ENCODE measurements at places on chromosomes 7 and 10.

DNA sequence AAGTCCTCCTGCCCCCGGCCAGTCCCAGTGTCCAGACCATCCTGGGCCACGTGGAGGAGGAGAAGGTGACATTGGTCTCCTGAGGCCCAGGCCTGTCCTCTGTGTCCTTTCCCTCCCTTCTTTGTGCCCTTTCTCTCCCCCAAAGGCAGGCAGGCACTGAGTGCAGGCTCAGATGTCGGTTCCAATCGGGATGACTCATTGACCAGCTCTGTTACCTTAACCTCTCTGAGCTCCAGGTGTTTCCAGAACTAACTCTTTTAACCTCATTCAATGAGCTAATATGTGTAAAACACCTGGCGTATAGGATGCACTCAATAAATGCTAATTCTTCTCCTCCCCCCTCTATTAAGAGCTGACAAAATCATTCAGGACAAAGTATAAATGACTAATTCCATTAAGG is 25.7 kb downstream of the MACROH2A2 start:
- no peak for DNase-seq

GRCh38 chr10:105643660-105644059 is 1002.6 kb downstream of the SORCS3 start:
- no peak for DNase-seq

DNA sequence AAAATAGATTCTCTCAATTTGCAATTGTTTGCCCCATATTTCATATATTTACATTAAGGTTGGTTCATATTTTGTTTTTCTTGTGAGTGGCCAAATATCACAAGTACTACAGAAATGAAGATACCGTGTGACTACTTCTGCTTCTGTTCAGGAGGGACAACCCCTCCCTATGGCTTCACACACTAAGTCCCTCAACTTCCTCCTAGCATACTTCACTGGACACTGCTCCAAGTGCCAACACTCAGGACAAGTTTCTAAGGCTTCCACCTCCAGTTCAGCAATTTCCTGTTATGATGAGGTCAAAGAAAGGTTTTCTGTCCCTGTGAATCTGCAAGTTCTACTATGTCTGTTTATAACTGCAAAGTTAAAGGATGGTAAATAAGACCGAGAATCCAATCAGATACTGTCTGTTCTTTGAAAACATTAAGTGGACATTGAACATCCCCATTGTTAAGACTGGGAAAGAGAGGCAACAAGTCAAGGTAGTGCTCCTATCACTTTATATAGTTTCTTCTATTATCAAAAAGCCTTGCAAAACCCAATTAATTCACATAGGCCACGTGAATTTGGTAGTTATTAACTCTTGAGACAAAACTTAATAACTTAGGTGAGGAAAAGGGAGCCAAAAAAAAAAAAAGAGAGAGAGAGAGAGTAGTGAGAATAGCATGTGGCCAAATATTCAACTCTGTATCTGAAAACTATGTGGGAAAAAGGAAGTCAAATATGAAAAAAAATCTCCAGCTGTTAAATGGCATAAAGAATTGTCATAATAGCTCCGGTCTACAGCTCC is 81.3 kb upstream of the DKK1 start:
- DNase-seq, result no peak

DNA sequence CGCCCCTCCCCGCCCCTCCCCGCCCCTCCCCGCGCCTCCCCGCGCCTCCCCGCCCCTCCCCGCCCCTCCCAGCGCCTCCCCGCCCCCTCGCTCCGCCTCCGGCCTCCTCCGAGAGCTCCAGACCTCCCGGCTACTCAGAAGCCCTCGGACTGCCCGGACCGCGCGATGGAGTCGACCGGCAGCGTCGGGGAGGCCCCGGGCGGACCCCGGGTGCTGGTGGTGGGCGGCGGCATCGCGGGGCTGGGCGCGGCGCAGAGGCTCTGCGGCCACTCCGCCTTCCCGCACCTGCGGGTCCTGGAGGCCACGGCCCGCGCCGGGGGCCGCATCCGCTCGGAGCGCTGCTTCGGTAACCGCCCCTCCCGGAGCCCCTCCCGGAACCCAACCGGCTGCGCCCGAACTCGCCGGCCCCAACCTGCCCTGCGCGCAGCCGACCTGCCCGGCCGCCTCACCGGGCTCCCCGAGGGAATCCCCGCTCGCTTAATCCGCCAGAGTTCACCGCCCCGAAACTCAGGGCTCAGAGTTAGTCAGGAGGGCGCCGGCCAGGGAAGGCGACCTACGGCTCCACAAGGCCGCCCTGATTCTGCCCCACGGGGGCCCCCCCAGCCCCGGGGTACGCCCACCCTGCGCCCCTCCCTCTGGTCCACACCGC is at the start of gene PAOX:
TSS of gene PAOX (plus strand) at position 111 of the 649 bp plus-strand sequence. CDS start at position 166, 55 bp downstream.
- DNase-seq, result no peak

- no peak for DNase-seq
These were observed 80.0 kb upstream of the INSIG1 start for GRCh38 chr7:155217634-155218033.

- no peak for DNase-seq
These were observed 52.9 kb downstream of the BAMBI start for GRCh38 chr10:28730031-28730778.

DNA sequence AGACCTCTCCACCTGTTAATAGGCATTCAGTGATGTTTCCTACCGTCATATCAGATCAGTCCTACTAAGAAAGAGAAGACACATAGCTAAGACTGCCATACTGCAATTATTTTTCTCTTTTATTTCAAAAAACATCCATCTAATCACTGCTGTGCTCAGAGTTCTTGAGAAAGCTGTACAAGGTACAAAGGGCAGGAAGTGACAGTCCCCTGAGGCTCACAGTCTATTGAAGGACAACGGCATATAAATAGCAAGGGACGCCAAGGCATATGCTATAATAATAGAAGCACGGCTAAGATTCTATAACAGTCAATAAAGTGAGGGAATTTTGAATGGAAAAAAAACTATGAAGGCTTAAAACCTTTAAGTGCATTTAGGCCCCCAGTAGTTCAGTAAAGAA is 415.3 kb upstream of the NRP1 start:
- no peak for DNase-seq

- no peak for DNase-seq
These were observed 970.1 kb upstream of the ZNF722 start for GRCh38 chr7:63028376-63029206.

DNA sequence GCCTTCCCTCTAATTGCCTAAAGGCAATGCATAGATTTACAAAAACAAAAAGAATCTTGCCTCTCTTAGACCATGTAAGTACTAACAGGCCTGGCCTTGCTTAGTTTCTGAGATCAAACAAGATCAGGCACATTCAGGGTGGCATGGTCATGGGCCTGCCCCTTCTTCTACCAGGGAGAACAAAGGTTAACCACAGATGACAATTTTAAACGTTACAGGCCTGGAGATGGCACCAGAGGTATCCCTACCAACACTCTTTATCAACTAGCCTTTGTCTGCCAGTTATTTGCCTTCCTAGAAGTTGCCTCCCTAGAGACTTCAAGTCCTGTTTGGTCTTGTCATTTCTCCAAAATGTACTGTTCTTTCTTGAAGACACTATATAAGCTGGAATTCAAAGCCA is 252.6 kb downstream of the DOCK4 start:
- DNase-seq, result no peak

DNA sequence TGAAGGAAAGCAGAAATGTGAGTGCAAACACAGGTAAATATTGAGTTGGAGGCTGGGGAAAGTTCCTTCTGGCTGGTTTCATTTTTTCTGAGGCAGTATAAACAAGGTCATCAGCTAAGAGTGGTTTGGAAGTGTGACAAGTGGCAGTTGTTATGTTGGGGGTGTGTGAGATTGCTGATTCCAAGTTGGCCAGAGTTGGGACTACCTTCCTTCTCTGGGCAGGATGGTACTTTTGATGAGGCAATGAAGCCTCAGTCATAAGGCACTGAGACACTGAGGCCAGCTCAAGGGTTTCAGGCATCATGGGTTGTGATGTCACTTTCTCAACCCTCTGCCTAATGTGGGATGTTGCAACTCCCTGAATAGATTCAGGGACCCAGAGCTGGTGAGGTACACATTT is 8.2 kb upstream of the PTTG1IP2 start:
- DNase-seq, result no peak

GRCh38 chr10:104767745-104768144 is 126.7 kb downstream of the SORCS3 start:
- DNase-seq, result peak; percentile 1

DNA sequence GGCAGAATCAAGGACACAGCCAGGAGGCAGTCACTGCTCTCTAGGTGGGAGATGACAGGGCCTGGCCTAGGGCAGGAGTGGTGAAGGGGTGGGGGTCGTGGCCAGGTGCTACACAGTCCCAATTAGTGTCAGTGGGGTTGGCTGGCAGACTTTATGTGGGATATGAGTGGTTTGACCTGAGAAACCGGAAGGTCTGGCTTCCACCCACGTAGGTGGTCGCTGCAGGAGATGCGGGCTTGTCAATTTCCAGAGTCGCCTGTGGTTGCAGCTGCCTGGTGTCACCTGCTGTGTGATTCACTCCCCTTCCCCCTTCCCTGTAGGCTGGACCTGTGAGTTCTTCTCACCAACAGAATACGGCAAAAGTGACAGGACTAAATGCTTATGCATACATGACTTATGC is 124.3 kb downstream of the KLF6 start:
- DNase-seq, result no peak

- DNase-seq, result no peak
These were observed 115.8 kb upstream of the FAM204A start for GRCh38 chr10:118457824-118458428.

GRCh38 chr10:61869774-61870525 is 31.5 kb upstream of the ARID5B start:
- DNase-seq, result no peak

DNA sequence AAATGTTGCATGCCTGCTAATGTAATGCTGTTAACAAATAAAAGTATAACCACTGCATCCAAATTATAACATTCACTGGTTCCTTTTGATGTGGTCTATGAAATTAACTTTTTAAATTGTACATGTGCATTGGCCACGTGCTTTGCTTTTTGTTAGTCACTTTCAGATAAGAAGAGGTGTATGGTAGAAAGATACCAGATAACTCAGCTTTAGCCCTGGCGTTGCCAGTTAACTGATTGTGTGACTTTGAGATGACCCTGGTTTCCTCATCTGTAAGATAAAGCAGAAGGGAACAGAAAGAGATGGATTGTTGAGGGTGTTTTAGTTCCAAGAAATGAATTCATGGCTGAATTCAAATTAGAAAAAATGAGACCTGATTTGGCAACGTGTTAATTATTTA is 1.9 kb upstream of the TRDMT1 start:
- DNase-seq, result no peak

GRCh38 chr7:115198143-115198542 is 276.2 kb downstream of the MDFIC start:
- DNase-seq, result no peak

All from Jurkat, Clone E6-1 (cell line).